ENCODE measurements at places on chromosomes 12 and 14. TPM values are rescaled to one million over a fixed set of nuclear protein-coding genes. Genes with fewer than 3 reads are reported as not detected.

GRCh38 chr12:108711489-108712164 is 19.7 kb downstream of the CORO1C start:
- no peak overlapping the region for H3K4me3 ChIP-seq
- DNase-seq, result no peak
- H3K4me1 ChIP-seq, result no peaks in the 10 kb centered on the region
- no peak overlapping the region for H3K27ac ChIP-seq
- H3K27me3 ChIP-seq, result no peaks in the 10 kb centered on the region
- H3K36me3 ChIP-seq, result no peaks in the 10 kb centered on the region

DNA sequence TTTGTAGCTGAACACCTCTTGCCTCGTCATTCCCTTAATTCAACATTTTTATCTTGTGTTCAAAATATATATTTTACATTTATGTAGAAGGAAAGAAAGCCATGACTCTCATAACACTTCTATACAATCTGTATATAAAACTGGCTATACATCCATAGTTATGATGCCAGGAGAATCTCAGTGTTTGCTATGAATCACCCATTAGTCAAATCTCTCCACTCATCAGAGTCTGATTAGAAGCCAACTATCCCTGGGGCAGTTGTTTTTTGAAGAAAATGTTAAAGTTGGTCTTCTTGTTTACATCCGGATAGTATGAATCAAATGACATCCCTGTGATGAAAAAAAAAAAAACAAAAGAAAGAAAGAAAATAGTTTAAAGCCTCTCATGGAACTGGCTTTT is 503.9 kb downstream of the NELL2 start:
- no peak overlapping the region for H3K27ac ChIP-seq
- H3K4me3 ChIP-seq, result no peak overlapping the region
- H3K27me3 ChIP-seq, result no peaks in the 10 kb centered on the region
- H3K36me3 ChIP-seq, result no peaks in the 10 kb centered on the region
- no peak for DNase-seq

DNA sequence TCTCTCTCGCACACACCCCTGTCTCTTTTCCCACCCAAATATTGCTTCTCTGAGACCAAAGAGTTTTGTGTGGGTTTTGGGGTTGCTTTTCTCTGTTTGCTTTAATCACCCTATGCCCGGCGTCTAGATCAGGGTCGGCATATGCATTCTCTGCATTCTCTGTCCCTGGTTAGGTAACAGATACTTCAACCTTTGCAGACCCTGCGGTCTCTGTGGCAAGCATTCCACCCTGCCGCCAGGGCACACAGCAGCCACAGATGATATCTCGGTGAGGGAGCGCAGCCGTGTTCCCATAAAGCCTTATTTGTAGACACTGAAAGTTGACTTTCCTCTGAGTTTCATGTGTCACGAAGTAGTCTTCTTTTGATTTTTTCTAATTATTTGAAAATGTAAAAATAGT is 110.4 kb upstream of the FZD10 start:
- no peak for DNase-seq
- no peak overlapping the region for H3K4me3 ChIP-seq
- H3K27me3 ChIP-seq, result peaks cover 13% of the 10 kb centered on the region
- no peaks in the 10 kb centered on the region for H3K36me3 ChIP-seq
- peaks cover 3% of the 10 kb centered on the region for H3K4me1 ChIP-seq

GRCh38 chr14:58739674-58740073 is 101.9 kb downstream of the DACT1 start:
- H3K27me3 ChIP-seq, result peaks cover 16% of the 10 kb centered on the region
- no peaks in the 10 kb centered on the region for H3K36me3 ChIP-seq
- DNase-seq, result no peak
- peaks cover 2% of the 10 kb centered on the region for H3K4me1 ChIP-seq
- no peak overlapping the region for H3K27ac ChIP-seq

DNA sequence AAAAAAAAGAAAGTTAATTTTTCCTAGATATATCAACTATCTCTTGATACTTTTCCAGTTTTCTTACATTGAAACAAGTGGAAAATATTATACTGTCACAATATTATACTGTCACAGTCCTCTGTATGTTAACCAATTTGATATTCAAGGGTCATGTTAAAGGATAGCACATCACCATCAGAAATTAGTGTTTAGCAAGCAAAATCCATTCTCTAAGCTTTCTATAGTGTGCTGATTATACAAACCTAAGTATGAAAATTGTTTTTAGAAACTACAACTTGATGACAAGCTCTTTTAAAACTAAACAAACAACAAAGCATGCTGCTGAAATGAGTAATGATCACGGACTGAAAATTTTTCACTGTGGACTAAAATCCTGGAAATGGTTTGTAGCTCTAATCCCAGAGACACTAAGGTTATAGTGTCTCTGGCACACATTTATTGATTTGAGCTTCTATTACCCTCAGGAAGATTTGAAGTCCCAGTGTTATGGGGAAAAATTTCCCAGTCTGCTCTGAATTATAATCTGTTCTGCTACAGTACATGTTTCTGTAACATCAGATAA is 9.7 kb downstream of the SPTSSA start:
- H3K27ac ChIP-seq, result no peak overlapping the region
- DNase-seq, result no peak
- peaks cover 2% of the 10 kb centered on the region for H3K4me1 ChIP-seq
- no peak overlapping the region for H3K4me3 ChIP-seq
- H3K27me3 ChIP-seq, result no peaks in the 10 kb centered on the region

- H3K27ac ChIP-seq, result no peak overlapping the region
- H3K36me3 ChIP-seq, result no peaks in the 10 kb centered on the region
- H3K4me1 ChIP-seq, result no peaks in the 10 kb centered on the region
- H3K4me3 ChIP-seq, result no peak overlapping the region
Observed at GRCh38 chr12:20436316-20436715, 68.0 kb downstream of the PDE3A start.

GRCh38 chr14:50045039-50045711 is 71.2 kb downstream of the VCPKMT start:
- peak overlapping the region; percentile 2 for H3K4me3 ChIP-seq
- peaks cover 23% of the 10 kb centered on the region for H3K36me3 ChIP-seq
- peaks cover 61% of the 10 kb centered on the region for H3K4me1 ChIP-seq
- peak; percentile 91 for DNase-seq
- H3K27me3 ChIP-seq, result no peaks in the 10 kb centered on the region

GRCh38 chr12:50923361-50924130 is 28.8 kb upstream of the HIGD1C start:
- peaks cover 44% of the 10 kb centered on the region for H3K4me1 ChIP-seq
- DNase-seq, result no peak
- peak overlapping the region; percentile 70 for H3K4me3 ChIP-seq
- H3K27me3 ChIP-seq, result no peaks in the 10 kb centered on the region
- H3K27ac ChIP-seq, result peak overlapping the region; percentile 91

GRCh38 chr12:100576331-100577036 is 3.0 kb downstream of the GAS2L3 start:
- no peaks in the 10 kb centered on the region for H3K36me3 ChIP-seq
- H3K4me1 ChIP-seq, result peaks cover 11% of the 10 kb centered on the region
- DNase-seq, result no peak
- H3K4me3 ChIP-seq, result no peak overlapping the region
- peaks cover 24% of the 10 kb centered on the region for H3K27me3 ChIP-seq

DNA sequence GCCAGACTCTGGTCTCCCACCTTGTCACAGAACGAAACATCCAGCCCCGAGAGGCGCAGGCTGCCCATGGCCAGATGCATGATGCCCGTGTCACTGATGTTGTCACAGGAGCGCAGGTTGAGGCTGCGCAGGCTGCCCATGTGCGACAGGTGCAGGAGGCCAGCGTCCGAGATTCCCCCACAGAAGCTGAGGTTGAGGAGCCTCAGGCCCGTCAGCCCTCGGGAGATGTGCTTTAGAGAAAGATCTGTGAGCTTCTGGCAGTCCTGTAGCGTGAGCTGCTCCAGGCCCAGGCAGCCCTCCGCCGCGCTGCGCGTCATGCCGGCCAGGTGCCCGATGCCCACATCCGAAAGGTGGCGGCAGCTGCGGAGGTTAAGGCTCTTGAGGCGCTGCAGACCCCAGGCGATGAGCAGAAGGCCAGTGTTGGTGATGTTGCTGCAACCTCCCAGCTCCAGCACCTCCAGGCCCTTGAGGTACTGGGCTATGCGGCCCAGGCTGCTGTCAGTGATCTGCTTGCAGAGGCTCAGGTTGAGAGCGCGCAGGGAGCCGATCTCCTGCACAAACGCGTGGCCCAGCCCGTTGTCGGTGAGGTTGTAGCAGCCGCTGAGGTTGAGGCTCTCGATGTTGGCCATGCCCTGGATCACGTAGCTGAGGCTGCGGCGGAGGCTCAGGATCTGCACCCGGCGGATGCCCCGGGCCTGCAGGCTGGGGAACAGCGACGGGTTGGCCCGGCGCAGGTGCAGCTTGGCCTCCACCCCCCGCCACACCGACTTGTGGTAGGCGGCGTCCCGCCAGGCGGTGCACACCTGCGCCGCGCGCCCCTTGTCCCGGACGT is 991 bp downstream of the FBXL14 start:
- DNase-seq, result peak; percentile 65
- peaks cover 27% of the 10 kb centered on the region for H3K36me3 ChIP-seq
- peaks cover 36% of the 10 kb centered on the region for H3K4me1 ChIP-seq
- no peaks in the 10 kb centered on the region for H3K27me3 ChIP-seq

- no peaks in the 10 kb centered on the region for H3K36me3 ChIP-seq
- no peaks in the 10 kb centered on the region for H3K27me3 ChIP-seq
- DNase-seq, result no peak
- H3K4me3 ChIP-seq, result no peak overlapping the region
Observed at GRCh38 chr12:40684986-40685385, 7.3 kb upstream of the CNTN1 start.

- no peak overlapping the region for H3K4me3 ChIP-seq
- no peaks in the 10 kb centered on the region for H3K36me3 ChIP-seq
Observed at GRCh38 chr14:98705871-98706300, 566.1 kb downstream of the BCL11B start.

DNA sequence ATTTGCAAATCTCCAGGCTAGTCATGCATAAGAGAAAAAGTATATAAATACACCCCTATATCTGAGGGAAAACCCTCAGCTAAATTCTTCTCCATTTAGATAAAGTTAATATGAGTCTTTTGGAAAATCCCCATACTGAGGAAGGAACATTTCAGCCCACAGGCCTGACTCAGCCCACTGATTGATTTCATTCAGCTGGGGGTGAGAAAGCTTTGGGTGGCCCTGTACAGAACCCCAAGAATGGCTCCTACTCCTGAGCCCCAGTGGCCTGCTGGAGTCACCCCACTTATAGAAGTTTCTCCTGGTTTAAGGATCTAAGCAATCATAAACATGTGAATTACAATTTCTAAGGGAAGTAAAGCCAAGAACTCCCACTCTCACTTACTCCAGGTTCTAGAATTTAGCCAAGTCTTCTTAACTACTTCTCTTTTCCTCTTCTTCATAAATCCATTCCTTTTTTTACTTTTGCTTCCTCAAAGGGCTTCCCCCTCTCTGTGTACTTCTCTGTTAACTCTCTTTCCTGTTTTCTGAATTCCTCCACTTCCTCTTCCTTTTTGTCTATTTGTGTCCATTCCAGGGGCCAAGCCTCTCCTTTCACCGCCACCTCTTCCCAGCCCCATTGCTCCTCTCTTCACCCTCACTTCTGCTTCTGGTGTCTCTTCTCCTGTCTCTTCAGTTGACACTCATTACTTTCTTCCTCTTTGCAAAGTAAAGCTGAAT is 21.0 kb downstream of the RTN1 start:
- no peak overlapping the region for H3K4me3 ChIP-seq
- no peaks in the 10 kb centered on the region for H3K36me3 ChIP-seq
- H3K27me3 ChIP-seq, result peaks cover 10% of the 10 kb centered on the region
- peak; percentile 5 for DNase-seq
- peaks cover 3% of the 10 kb centered on the region for H3K4me1 ChIP-seq
- no peak overlapping the region for H3K27ac ChIP-seq

DNA sequence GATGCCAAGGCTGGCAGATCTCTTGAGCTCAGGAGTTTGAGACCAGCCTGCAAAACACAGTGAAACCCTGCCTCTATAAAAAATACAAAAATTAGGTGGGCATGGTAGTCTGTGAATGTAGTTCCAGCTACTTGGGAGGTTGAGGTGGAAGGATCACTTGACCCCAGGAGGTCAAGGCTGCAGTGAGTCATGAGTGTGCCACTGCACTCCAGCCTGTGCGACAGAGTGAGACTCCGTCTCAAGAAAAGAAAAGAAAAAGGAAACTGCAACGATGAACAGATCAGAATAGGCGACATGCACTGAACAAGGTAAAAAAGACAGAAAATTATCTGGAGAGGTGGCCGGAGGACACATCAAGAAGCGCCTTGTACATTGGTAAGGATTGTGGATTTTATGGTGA is 273.7 kb upstream of the AMIGO2 start:
- H3K36me3 ChIP-seq, result peaks cover 46% of the 10 kb centered on the region
- H3K4me1 ChIP-seq, result peaks cover 84% of the 10 kb centered on the region
- peak overlapping the region; percentile 96 for H3K27ac ChIP-seq
- peak overlapping the region; percentile 75 for H3K4me3 ChIP-seq

DNA sequence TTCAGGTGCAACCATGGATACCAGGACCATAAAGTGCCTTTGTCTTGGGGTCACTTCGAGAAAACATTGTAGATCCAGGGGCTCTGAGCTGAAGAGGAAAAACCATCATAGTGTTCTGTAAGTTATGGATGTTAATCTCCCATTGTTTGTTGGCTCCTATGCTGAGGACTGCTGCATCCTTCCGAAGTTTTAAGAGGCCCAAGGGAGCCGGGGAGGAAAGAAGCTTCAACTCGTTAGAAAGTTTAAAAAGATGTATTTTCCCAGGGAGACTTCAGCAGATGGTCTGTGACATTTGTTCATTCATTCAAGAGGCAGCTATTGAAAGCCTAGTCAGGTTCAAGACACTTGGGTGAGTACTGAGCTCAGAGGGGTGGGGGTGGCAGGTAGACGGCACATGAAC is 378.8 kb upstream of the TBX3 start:
- peaks cover 2% of the 10 kb centered on the region for H3K27me3 ChIP-seq
- H3K27ac ChIP-seq, result no peak overlapping the region
- H3K4me1 ChIP-seq, result no peaks in the 10 kb centered on the region
- H3K4me3 ChIP-seq, result no peak overlapping the region
- H3K36me3 ChIP-seq, result no peaks in the 10 kb centered on the region

DNA sequence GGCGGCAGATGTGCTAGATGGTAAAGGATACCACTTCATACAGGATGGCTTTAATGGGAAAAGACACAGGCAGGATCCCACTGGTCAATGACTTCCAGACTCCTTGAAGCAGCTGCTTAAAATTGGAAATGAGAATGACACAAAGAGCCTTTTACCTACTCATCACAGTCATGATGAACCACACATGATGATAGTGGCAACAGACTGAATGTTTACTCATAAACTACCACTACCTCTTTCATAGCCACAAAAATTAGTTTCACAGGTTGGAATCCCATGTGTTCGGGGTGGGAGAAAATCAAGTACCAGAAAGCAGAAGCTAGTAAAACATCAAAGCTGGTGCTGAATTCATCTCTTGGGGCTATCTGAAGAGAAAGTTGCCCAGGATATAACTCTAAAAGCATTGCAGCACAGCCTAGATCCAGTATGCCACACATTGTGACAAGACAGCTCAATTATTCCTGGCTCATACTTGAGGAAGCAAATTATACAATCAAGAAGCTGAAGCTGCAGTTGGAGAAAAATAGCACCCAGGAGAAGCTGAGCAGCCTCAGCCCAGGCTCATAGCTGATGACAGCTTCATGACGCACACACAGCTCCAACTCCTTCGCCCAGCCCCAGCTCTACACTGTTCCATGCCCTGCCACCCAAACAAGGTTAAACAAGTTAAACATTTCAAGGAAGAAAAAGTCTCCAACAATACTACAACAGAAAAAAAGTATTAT is 29.0 kb upstream of the C12orf50 start:
- H3K36me3 ChIP-seq, result peaks cover 19% of the 10 kb centered on the region
- no peak for DNase-seq
- H3K4me1 ChIP-seq, result peaks cover 6% of the 10 kb centered on the region

Gene PTPN21
- total RNA-seq, result not detected

Gene TAS2R30
- 1.4 TPM for total RNA-seq

Gene TEX52
- total RNA-seq, result 0.36 TPM

Gene CLEC9A
- total RNA-seq, result not detected

Gene PGF
- total RNA-seq, result 0.45 TPM

Gene KCNH3
- 9.1 TPM for total RNA-seq

Gene CCDC197
- not detected for total RNA-seq

Gene RNFT2
- total RNA-seq, result 11.6 TPM

Gene CELA1
- total RNA-seq, result not detected

Gene PTCSC3
- not detected for total RNA-seq

Gene LRRK2
- 0.76 TPM for total RNA-seq

Gene TAS2R8
- not detected for total RNA-seq

Measured in activated CD8-positive, alpha-beta T cell treated with anti-CD3 and anti-CD28 coated beads for 36 hours (primary cell).